ENCODE measurements at places on chromosomes 13 and 19. TPM values are rescaled to one million over a fixed set of nuclear protein-coding genes. Genes with fewer than 3 reads are reported as not detected.

Gene KLK7
- not detected for total RNA-seq

Gene GPR12
- total RNA-seq = not detected

Gene AZU1
- not detected for total RNA-seq

Gene GARRE1
- total RNA-seq = 11.6 TPM

Gene C19orf85
- total RNA-seq = not detected

Gene ZNF559
- total RNA-seq = 13.7 TPM

Gene VSTM1
- total RNA-seq = not detected

Gene KIR2DL1
- total RNA-seq = not detected

Gene MEDAG
- 183 TPM for total RNA-seq

Gene FBXO27
- 1.2 TPM for total RNA-seq

Gene RDH8
- not detected for total RNA-seq

Gene PRR22
- total RNA-seq = 0.37 TPM
